ENCODE measurements at places on chromosomes 3 and 15.

DNA sequence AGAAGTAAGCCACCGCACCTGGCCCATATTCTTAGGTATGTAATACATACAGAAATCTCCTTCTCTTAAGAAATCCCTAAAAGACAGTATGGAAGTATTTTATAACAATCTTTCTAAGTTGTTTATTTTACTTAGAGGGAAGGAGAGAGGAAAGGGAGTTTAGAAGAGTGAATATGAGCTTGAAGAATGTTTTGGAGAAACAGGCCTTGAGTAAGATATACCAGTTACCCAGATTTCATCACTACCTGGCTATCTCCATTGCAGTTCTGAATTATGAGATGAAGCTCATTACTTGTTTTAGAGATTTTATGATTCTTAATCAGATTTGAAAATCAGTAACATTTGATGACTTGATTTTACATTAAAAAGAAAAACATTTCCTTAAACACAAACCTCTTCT lies 71.9 kb downstream of the DCUN1D1 start:
- no peak for DNase-seq

DNA sequence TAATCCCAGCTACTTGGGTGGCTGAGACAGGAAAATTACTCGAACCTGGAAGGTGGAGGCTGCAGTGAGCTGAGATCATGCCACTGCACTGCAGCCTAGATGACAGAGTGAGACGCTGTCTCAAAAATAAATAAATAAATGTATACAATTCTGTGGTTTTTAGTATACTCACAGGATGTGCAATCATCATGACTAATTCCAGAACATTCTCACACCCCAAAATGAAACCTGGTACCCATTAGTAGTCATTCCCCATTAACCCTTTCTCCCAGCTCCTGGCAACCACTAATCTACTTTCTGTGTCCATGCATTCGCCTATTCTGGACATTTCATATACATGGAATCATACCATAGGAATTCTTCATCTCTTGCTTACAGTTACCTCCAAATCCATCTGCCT lies 44.5 kb downstream of the LRRFIP2 start:
- no peak for DNase-seq

GRCh38 chr3:65343736-65344135 lies 655.9 kb upstream of the ADAMTS9 start:
- DNase-seq: no peak

DNA sequence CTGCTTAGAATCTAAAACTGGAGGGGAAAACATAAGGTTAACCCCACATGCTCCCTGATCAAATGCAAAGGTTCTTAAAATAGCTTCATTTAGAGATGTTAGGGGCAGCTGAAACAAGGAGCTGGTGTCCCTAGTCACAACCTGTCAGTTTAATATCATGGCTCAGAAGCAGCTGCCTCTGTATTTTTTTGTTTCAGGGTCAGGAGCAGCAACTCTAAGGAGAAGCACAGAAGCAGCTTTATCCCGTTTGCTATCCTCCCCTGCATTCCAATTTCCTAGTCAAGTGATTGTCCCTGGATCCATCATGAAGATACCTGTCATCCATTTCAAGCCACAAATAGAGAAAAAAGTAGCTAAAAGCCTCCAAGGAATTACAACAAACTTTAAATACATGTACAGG lies 4.1 kb downstream of the FILIP1L start:
- no peak for DNase-seq

GRCh38 chr3:172263781-172264486 lies 184.3 kb downstream of the GHSR start:
- DNase-seq: no peak

GRCh38 chr3:120475722-120476377 lies 25.1 kb upstream of the FSTL1 start:
- DNase-seq: no peak

DNA sequence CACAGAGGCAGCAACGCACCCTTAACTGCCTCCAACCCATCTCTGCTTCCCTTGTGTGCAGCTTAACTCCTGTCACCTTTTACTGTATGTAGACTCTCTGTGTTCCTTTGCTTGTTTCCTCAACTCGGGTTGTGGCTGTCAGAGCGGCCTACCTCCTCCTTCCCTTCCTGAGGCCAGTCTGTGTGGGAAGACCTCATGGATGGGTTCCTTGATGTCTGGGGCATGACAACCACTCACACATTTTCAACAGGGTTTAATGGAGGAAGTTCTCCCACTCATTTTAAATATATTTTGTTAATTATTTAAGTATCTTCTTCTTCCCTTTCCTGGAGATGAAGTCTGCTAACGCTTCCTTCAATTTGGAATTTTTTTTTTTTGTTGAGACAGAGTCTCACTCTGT lies 1.8 kb upstream of the CSPG5 start:
- no peak for DNase-seq

DNA sequence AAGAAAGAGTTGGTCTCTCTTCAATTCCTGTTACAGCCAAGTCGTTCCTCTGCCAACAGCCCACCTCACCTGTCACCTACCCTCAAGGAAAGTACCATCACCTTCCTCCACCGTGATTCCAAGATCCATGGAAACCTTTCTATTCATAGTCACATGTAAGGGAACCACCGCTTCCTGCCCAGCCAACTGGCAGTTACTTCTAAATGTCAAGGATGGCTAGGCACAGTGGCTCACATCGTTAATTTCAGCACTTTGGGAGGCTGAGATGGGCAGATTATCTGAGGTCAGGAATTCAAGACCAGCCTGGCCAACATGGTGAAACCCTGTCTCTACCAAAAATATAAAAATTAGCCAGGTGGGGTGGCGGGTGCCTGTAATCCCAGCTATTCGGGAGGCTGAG lies 82.8 kb downstream of the FOXP1 start:
- DNase-seq: no peak

GRCh38 chr3:49265661-49266386 lies 11.2 kb downstream of the C3orf62 start:
- DNase-seq: no peak

GRCh38 chr15:80596521-80596976 lies 98.6 kb upstream of the ABHD17C start:
- no peak for DNase-seq
